ENCODE measurements at places on chromosomes 7 and 10. TPM values are rescaled to one million over a fixed set of nuclear protein-coding genes. Genes with fewer than 3 reads are reported as not detected.

DNA sequence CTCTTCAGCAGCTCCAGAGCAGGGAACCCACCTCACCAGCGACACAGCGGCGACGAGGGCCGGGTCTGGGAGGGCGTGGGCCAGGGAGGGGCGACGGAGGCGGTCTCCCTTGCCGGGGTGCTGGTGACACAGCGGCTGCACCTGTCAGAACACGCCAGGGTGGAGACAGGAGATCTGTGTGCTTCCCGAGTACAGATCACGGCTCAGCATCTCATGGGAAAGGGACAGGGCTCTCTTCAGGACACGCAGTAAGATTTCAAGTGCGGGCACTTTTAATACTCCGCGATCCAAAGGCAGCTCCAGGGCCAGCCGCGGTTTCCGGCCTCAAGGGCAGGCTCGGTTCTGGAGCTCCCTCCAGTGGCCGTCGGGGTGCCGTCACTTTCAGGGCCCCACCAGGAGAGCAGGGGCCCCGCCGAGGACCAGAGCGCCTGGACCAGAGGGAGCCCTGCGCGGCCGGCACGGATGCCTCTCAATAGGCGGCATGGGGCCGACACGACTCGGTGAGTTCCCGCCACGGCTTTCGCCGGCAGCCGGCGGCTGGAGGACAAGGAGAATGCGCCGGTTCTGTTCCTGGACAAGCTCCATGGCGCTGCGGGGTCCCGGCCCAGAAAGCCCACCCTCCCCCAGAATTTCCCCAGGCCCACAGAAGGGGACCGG is 21.4 kb downstream of the GPR146 start:
- DNase-seq, result peak; percentile 84

GRCh38 chr10:107686095-107686494 is 521.6 kb upstream of the SORCS1 start:
- no peak for DNase-seq

- no peak for DNase-seq
Measured at GRCh38 chr7:105461518-105461917, 60.6 kb downstream of the PUS7 start.

GRCh38 chr7:12032146-12032545 is 178.9 kb upstream of the TMEM106B start:
- DNase-seq, result no peak

GRCh38 chr10:128883231-128884032 is 583.6 kb upstream of the MGMT start:
- DNase-seq, result no peak

GRCh38 chr10:4883079-4883739 is 57.2 kb downstream of the AKR1E2 start:
- no peak for DNase-seq

GRCh38 chr7:158362912-158363905 is 224.4 kb downstream of the PTPRN2 start:
- DNase-seq, result no peak

- DNase-seq, result no peak
Measured at GRCh38 chr7:26735976-26736600, 128.3 kb downstream of the SKAP2 start.

DNA sequence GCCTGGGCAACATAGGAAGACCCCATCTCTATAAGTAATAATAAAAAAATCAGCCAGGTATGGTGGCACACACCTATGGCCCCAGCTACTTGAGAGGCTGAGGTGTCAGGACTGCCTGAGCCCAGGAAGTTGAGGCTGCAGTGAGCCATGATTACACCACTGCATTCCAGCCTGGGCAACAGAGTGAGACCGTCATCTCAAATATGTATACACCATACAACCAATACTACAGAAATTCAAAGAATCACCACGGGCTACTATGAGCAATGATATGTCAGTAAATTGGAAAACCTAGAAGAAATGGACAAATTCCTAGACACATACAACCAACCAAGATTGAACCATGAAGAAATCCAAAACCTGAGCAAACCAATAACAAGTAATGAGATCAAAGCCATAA is 60.3 kb upstream of the ZC3HAV1 start:
- DNase-seq, result no peak

DNA sequence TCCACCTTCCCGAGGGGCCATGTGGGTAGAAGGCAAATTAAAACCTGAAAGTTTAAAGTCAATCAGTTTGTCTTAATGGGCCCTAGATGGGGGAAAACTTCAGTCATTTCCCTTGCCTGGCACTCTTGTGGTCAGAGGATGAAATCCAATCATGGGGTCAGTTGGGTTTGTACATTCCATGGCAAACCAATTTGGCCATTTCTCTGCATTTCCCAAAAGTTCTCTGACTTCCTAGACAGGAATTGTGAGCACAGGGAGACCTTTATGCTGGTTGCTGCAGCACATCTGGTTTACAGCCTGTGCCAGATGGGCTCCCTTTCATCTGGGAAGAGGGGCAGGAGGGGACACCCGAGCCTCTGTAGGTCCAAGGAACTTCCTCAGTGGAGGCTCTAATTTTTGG is 113.0 kb downstream of the CYP26A1 start:
- DNase-seq, result no peak

DNA sequence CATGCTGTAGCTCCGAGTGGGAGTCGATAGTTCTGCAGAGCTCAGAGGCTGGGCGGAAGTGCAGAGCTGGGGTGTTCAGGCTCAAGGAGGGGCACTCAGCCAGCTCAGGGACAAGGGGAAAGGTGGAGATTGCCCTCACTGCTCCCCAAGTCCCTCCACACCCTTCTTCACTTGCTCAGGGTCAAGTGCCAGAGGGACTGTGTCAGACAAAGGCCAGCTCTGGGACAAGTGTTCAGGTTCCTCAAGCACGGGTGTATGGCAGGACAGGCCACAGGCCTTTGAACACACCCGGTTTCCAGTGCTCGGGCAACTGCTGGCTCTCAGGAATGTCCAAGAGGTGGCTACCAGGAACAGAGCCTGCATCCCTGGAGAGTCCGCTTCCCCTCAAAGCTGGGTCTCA is 293.0 kb upstream of the PODXL start:
- DNase-seq, result no peak

- no peak for DNase-seq
Measured at GRCh38 chr10:75916906-75917305, 485.5 kb downstream of the LRMDA start.

DNA sequence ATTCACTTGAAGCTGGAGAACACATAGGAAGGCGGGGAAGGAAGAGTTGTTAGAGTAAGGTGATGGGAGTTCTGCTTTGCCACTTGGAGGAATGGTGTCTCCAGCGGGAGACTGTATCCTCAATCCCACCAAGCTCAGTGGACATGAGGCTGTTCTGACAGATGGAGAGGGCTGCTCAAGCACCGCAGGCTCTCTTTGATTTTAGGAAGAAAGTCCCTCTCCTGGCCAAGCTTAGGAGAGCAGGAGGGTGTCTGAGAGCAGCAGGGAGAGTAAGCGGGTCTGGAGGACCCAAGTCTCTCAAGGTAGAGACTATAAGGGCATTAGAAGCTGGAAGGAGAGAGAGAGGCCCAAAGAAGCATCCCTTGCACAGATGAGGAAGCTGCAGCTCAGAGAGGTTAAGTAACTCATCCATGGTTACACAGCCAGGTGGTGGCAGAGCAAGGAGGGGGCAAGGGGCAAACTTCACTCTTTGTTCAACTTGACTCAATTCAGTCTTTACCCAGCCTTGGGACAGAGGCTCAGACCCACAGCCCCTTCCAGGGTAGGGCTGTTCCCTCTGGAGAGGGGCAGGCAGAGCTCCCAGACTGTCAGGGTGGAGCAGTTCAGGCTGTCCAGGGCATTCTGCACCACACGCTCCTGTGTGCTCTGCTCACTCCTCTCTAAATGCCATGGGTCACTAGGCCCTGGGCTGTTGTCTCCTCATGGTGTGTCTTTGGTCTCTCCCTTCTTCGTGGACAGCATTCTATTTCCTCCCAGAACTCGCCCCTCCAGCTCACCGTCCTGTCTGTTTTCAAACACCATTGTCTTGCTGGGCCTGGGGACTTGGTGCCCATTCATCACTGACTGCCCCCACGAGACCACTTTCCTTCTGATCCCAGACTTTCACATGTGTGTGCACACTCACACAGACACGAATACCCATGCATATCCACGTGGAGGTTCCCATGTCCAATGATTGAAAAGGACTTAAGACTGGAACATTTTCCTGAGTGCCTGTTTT is 8.9 kb downstream of the CHAT start:
- no peak for DNase-seq

- no peak for DNase-seq
Measured at GRCh38 chr7:23256731-23257130, 10.2 kb downstream of the GPNMB start.

DNA sequence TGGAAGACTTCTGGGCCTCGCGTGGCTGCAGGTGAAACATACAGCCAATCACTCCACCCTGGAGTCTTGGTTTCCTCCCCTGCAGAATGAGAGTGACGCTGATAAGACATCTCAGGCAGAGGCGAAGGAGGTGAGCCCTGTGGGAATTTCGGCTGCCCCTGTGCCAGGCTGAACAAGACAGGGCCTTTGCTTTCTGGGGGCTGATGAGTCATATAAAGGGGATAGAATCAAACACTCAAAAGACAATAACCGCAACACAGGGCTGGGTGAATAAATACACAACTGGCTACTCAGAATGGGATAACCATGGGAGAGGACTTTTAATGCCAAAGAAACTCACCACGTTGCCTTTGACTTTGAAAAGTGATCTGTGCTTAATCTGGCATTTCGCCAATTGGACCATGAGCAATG is 143.8 kb downstream of the KCNMA1 start:
- DNase-seq, result no peak

GRCh38 chr7:11315666-11316258 is 342.1 kb downstream of the PHF14 start:
- no peak for DNase-seq

GRCh38 chr10:19929506-19930140 is 113.4 kb downstream of the PLXDC2 start:
- peak; percentile 16 for DNase-seq

DNA sequence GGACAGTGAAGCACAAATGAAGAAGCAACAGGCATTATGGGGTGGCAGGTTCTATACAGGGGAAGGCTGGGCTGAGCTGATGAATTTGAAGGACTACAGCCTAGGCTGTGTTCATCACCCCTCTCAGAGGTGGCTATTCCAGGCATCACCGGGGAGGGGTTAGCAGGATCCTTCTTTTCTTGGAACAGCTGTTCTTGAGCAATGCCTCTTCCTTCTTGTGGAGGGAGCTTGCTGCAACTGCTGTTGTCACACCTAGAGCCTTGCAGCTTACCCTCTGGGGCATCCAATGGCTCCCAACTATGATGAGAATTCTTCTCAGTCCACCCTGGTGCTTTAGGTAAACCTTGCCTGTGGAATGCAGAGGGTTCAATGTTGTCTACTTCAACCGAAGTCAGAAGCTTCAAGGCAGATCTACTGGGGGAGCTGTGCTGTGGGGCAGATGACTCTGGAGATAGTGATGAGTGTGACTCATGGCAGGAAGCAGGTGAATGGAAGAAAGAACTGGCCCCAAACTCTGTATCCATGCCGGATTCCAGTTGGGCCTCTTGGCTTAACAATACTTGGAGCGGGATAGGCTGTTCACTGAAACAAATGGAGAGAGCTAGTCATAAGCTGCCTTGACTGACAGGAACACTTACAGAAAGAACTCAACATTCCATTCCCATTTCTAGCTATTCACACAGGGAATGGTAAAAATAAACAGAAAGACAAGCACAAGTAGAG is 21.5 kb upstream of the PPP3CB start:
- DNase-seq, result no peak

GRCh38 chr10:11093771-11094736 is 76.4 kb downstream of the CELF2 start:
- no peak for DNase-seq

- no peak for DNase-seq
Measured at GRCh38 chr7:113137241-113137640, 18.9 kb upstream of the SMIM30 start.

- DNase-seq, result no peak
Measured at GRCh38 chr7:29818308-29818707, 12.0 kb downstream of the WIPF3 start.

DNA sequence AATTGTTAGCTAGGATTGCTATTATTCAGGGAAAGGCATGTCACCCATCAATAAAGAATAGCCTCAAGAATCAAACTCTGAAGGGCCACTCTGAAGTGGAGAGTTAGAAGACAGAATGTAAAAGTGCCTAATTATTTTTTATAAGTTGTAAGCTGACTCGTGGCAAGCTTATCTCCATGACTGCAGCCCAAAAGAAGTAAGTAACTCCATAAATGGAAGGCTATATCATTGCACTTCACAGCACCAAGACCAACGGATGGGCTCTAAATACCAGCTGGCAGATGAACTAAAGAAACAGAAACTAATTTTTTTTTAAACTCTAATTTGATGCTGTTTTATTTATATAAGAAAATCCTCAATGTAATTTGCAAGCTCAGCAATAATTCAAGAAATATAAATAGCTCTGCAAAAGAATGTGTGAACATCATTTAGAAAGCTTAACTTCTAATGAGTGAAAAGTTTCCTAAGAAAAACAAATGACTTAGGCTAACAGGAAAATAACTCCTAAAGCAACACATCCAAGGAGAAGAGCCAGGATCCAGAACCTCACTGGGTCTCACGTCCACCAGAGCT is 165.5 kb downstream of the SNX13 start:
- DNase-seq, result no peak

DNA sequence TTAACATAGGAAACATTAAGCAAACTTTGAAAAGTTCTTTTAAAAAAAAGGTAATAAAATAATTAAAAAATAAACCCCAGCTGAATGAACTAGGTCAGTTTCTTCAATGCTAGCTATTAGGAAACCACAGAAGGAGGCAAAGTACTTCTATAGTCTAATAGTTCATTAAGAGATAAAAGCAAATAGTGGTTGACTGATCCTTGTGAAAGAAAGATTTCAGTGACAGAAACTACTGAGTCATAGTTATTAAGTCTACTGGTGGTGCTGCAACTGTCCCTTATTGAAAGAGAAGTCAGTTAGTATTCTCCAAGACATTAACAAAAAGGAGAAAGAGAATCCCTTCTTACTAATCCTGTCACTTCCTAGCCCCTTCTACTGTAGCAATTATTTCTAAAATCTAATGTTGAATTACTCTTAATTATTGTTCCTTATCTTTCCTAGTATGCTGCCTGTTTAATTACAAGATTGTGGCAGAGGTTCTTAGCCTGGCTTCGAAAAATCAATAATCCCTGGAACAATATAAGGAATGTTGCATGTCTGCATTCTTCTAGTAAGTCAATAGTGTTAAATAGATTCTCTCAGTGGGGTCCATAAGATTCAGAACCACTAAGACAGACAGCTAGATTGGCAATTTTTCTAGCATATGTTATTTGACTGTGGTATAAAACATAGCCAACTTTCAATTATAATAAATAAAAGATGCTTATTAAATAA is 18.2 kb downstream of the TCTN3 start:
- DNase-seq, result no peak

GRCh38 chr10:48451969-48452878 is 145.7 kb downstream of the MAPK8 start:
- DNase-seq, result no peak

Gene JAZF1
- 27.6 TPM for total RNA-seq

Gene XRCC2
- total RNA-seq, result 0.37 TPM

Gene ZNF277
- total RNA-seq, result 16.9 TPM

Gene PRR15
- total RNA-seq, result 1.8 TPM

Gene TDRD1
- not detected for total RNA-seq

Gene ATG9B
- total RNA-seq, result not detected

Gene PAPSS2
- total RNA-seq, result 28.0 TPM

Gene C10orf143
- 22.1 TPM for total RNA-seq

Gene GIGYF1
- 9.7 TPM for total RNA-seq

Gene NPS
- total RNA-seq, result not detected

Gene RADIL
- total RNA-seq, result 5.0 TPM

Data from uterus (tissue), 4 donors.